ENCODE measurements at places on chromosomes 16 and 17. TPM values are rescaled to one million over a fixed set of nuclear protein-coding genes. Genes with fewer than 3 reads are reported as not detected.

The ASB16 gene
- total RNA-seq, result not detected

- DNase-seq, result no peak
Measured at GRCh38 chr16:85527042-85527766, 85.9 kb upstream of the GSE1 start.

DNA sequence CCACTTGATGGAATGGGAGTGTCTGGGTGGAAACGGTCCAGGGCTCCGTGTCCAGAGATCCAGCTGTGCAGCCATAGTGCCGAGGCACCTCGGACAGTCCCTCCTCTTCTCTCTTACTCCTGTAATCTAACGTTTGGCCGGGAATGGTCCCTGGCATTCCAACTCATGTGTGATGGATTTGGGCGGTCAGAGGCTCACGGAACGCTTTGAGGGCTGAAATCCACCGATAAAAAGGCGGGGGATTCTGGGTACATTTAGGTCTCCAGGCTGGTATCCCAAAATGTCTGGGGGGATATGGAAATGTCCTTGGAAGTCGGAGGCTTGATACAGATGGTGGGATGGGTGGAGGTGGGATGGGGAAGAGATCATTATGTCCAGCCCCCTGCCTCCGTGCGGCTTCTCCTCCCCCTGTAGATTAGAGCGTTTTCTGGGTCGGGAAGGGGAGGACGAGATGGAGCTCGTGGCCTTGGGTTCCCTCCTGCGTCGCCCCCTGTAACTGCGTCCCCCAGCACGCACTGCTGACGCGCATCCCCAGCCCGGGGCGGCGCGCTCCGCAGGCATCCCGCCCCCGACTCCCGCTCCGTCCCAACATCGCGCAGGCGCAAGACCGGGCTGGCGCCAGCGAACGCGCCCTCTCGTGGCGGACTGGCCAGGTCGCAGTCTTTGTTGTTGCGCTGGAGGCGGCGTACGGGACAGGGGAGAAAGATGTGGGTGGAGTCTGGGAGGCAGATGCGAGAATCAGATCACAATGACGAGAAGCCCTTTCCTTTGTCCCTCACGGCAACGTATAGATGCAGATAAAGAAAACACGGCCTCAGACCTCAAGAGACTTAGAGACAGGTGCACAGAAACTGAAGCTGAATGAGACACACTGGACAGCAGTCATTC, 4.5 kb upstream of the SGCA start:
- peak; percentile 88 for DNase-seq

DNA sequence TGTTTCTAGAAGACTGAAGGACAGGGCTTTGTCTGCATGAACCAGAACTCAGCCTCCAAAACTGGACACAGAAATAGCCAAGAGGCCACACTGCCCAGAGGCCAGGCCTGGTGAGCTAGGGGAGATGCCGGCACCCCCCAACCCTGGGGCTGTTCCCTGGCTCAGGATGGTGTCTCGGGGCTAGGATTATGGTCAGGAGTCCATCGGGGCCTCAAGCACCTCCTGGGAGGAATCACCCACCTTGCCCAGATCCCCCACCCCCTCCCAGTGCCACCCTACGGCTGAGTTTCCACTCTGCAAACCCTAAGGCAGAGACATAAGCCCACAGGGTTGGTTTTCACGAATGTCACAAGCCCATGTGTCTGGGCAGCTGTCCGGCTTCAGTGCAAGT, 37.2 kb downstream of the SLC7A5 start:
- no peak for DNase-seq

The CCL5 gene
- total RNA-seq, result not detected

DNA sequence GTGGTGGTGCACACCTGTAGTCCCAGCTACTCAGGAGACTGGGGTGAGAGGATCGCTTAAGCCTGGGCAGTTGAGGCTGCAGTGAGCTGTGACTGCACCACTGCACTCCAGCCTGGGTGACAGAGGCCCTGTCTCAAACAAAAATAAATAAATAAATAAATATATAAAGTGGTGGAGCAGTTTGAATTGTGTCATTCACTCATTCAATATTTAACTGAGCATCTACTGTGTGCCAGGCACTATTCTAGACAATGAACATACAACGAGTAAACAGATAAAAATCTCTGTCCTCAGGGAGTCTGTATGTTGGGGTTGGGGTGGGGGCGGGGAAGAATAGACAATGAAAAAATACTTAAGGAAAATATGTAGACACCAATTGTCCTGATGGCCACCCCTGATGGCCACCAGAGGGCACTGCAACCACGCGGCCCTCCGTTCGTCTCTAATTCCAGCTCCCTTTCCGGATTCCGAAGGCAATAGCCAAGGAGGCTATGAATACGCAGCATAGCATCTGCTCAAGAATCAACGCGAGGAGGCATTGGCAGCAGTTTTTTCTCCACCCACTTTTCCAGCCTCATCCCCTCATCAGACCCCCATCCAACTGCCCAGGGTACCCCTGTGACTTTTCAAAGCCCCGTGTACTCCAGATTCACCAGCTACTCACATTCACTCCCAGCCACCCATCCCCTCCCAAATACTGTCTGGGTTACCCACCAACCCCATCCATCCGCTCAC, 21.4 kb downstream of the QPRT start:
- peak; percentile 92 for DNase-seq

DNA sequence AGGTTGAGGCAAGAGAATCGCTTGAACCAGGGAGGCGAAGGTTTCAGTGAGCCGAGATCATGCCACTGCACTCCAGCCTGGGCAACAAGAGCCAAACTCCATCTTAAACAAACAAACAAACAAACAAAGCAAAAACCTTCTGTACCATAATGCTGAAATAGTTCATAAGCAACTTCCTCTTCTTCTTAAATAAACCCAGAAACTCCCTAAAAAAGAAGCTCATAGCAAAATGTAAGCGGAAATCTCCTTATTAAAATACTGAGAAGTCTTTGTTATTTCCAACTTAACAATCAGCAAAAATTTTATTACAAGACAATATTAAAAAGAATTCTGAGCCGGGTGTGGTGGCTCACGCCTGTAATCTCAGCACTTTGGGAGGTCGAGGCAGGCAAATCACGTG, 82.8 kb downstream of the FBXL20 start:
- DNase-seq, result no peak

DNA sequence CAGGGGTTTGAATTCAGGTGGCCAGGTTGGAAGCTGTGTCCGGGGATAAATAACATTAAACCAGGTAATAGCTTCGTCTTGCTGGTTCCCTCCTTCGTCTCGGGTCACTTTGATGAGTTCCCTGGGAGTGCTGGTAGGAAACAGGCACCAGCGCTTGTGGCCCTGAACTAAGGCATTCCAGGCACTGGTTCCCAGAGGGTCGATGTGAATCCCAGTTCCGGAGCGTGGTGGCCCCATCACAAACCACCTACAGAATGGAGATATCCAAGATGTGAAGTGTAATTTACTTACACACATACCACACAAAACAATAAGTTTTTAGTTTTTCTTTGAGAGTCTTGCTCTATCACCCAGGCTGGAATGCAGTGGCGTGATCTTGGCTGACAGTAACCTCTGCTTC, 2.6 kb downstream of the JMJD6 start:
- no peak for DNase-seq

The SDR42E2 gene
- not detected for total RNA-seq

The SULT1A1 gene
- 24.9 TPM for total RNA-seq

- peak; percentile 36 for DNase-seq
Measured at GRCh38 chr17:17783825-17784656, 52.7 kb downstream of the SREBF1 start.

GRCh38 chr16:31198207-31198882, 4.2 kb downstream of the PYCARD start:
- DNase-seq, result no peak

The DNAAF8 gene
- not detected for total RNA-seq

DNA sequence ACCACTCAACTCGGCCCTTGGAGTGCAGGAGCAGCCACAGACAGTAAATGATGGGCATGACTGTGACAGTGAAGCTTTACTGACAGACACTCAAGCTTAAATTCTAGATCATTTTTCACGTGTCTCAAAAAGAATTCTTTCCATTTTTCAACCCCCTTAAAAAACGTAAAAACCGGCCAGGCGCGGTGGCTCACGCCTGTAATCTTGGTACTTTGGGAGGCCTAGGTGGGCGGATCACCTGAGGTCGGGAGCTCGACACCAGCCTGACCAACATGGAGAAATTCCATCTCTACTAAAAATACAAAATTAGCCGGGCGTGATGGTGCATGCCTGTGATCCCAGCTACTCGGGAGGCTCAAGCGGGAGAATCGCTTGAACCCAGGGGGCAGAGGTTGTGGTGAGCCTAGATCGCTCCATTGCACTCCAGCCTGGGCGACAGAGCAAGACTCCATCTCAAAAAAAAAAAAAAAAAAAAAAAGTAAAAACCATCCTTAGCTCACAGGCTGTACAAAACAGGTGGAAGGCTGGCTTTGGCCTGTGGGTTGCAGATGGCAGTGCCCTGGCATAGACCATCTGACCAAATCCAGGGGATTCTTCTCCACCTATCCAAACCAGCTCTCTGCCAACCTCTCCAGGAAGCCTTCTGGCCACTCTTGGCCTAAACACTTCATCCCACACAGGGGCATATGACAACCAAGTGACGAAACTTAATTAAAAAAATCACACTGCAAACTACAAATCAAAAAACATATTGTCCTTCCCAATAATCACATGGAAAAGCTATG, 18.3 kb downstream of the TBC1D16 start:
- DNase-seq, result no peak

DNA sequence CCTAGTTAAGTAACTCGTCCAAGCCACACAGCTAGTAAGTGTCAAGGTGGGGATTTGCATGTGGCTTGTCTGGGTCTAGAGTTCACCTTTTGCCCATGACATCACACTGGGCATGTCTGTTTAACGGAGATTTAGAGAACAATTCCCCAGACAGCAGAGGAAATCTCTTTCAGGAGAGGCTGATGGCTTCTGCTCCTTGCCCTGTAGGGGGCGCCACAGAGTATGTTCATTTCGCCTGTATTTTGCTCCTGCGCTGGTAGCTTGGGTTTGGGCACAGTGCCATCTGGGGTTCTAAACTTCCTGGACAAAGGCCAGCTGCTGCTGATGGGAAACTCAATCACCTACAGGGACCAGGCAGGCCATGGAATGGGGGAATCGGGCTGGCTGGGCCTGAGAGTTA, 20.4 kb downstream of the OTOA start:
- DNase-seq, result no peak

The ABCC6 gene
- 0.63 TPM for total RNA-seq

The ANKRD40CL gene
- total RNA-seq, result not detected

The ITGB4 gene
- total RNA-seq, result 0.09 TPM

The TBC1D3 gene
- not detected for total RNA-seq

DNA sequence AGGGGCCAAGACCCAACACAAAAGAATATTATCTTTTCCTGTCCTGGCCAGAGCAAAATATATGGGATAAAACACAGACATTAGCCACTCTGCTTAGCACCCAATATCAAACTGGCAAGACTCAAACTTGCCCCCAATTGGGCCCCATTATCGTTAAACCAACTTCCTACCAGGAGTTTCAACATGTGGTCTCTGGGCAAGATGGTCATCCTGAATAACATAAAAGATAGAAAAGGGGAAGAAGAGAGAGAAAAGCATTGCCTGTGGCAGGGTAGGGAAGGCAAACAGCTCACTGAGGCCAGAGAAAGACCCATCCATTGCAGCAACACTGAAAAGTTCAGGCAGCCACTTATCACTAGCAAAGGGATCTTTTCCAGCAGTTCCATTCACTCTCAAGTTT, 502.1 kb downstream of the KIF2B start:
- no peak for DNase-seq

GRCh38 chr17:82944990-82945389, 105.2 kb upstream of the ZNF750 start:
- DNase-seq, result no peak

The CMTM2 gene
- not detected for total RNA-seq

DNA sequence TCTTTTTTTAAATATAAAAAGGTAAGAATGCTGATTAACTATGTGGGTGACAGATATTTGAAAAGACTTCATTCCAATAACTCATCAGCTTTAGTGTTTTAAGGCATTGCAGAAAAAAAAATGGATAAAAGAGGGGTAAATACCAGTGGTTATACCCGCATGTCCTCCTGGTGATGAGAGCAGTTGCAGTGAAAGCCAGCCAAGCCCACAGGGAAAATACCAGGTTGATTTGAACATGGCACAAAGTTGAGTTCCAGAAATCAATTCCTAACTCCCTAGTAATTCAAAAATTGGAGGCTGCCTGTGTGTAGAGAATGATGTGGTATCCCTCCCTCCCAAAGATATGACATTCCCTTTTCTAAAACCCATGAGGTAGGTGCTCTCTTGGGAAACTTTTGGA, 453.2 kb upstream of the SOX9 start:
- no peak for DNase-seq

DNA sequence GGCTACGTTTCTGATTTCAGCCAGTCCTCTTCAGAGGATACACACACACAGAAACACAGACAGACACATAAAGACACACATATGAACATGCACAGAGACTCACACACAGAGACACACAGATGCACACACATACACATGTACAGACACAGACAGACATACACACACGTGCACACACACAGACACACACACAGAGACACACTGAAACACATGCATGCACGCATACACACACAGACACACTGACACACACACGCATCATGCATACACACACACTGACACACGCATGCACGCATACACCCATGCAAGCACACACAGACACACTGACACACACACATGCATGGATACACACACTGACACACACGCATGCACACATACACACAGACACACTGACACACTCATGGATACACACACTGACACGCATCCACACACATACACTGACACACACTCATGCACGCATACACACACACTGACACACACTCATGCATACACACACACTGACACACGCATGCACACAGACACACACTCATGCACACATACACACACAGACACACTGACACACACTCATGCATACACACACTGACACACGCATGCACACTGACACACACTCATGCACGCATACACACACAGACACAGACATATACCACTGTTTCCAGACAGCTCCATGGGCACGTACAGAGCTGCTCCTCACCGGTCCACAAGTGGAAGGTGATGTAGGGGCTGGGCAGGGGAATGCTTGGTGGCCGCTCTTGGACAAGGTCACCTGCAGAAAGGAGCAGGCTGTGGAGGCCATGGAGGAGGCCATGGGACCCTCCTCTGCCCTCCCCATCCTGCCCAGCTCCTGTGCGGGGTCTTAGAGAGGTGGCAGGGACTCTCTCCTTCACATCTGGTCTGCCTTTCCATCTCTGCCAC, 30.1 kb upstream of the MFSD6L start:
- no peak for DNase-seq

DNA sequence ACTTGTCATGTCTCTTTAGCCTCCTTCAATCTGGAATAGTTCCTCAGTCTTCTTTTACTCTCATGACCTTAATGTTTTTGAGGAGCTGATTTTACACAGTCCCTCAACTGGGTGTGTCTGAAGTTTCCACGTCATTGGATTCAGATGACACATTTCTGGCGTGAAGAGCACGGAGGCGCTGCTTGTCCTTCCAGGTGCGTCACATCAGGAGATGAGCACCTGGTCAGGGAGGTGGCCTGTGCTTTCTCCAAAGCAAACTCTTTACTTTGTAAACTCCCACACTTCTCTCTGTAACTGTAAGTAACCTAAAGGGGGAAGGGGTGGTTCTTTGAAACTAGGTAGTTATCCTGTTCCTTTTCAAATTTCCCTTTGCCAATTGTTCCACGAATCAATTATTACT, 52.5 kb upstream of the MNT start:
- DNase-seq, result no peak

The HIGD1B gene
- total RNA-seq, result not detected

The TMEM235 gene
- not detected for total RNA-seq

The KRT26 gene
- total RNA-seq, result not detected

GRCh38 chr16:30663038-30663437, 4.8 kb downstream of the FBRS start:
- no peak for DNase-seq
